Hepatocyte (in vitro differentiated cells): ENCODE measurements at places on chromosomes 13 and 19. TPM values are rescaled to one million over a fixed set of nuclear protein-coding genes. Genes with fewer than 3 reads are reported as not detected.

Gene ZNF560
- polyA plus RNA-seq, result not detected in 2 replicates

Gene DACT3
- polyA plus RNA-seq, result 17.4 and 18.4 TPM in 2 replicates

Gene GPC6
- 25.8 and 26.0 TPM in 2 replicates for polyA plus RNA-seq

Gene NAPSA
- polyA plus RNA-seq, result 2.7 and 12.1 TPM in 2 replicates

Gene MAP4K1
- polyA plus RNA-seq, result 2.6 and 4.5 TPM in 2 replicates

Gene KXD1
- 85.7 and 89.2 TPM in 2 replicates for polyA plus RNA-seq
